ENCODE measurements at places on chromosomes 4 and X.

- no peak for DNase-seq
These were observed 135.6 kb upstream of the SMAD1 start for GRCh38 chr4:145346081-145346480.

GRCh38 chrX:40145923-40146261 lies 48.1 kb upstream of the BCOR start:
- no peak for DNase-seq

GRCh38 chr4:165190591-165191347 lies 16.6 kb upstream of the KLHL2 start:
- DNase-seq: no peak

DNA sequence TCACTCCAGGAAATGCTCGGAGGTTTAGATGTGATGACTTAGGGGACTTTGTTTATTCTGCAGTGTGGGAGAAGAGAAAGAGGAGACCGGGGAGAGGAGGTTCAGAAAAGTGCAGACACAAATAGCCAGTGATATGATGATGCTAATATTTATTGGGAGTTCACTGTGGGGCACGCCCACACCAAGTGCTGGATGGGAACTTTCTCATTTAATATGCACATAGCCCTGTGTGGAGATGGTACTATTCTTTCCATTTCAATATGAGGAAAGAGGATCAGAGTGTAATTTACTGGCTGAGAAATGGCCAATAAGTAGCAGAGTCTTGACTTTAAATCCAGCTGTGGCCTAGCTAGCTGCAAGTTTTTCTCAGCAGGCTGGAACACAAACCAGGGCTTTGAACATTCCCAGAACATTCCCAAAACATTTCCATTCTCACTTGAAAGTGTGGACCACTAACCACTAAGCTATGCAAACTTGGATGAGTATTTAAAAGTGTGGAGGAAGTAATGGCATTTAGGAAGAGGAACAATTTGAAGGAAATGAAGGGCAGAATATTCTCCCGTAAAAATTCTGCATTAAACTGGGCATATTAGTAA lies 231.7 kb downstream of the HS3ST1 start:
- DNase-seq: no peak

- peak; percentile 12 for DNase-seq
These were observed 752 bp downstream of the SEPTIN11 start for GRCh38 chr4:76950052-76950955.

Data from stimulated activated naive CD4-positive, alpha-beta T cell (primary cell).